Activated CD4-positive, alpha-beta T cell treated with anti-CD3 and anti-CD28 coated beads, Interleukin-2, amount 10 ng/mL, durations not matched to agents 24 days and 14 days (primary cell): ENCODE measurements at places on chromosomes 4 and X. TPM values are rescaled to one million over a fixed set of nuclear protein-coding genes. Genes with fewer than 3 reads are reported as not detected.

- DNase-seq: no peak
- no peaks in the 10 kb centered on the region for H3K4me1 ChIP-seq
- H3K27me3 ChIP-seq: no peaks in the 10 kb centered on the region
- H3K4me3 ChIP-seq: no peak overlapping the region
- no peaks in the 10 kb centered on the region for H3K36me3 ChIP-seq
- H3K27ac ChIP-seq: no peak overlapping the region
Measured at GRCh38 chr4:86302830-86303229, 57.0 kb downstream of the MAPK10 start.

- no peak for DNase-seq
- H3K4me3 ChIP-seq: peak overlapping the region; percentile 99
- H3K27ac ChIP-seq: peak overlapping the region; percentile 95
- peaks cover 1% of the 10 kb centered on the region for H3K27me3 ChIP-seq
- peaks cover 8% of the 10 kb centered on the region for H3K36me3 ChIP-seq
Measured at GRCh38 chr4:15654593-15655222, 449 bp downstream of the FBXL5 start.

DNA sequence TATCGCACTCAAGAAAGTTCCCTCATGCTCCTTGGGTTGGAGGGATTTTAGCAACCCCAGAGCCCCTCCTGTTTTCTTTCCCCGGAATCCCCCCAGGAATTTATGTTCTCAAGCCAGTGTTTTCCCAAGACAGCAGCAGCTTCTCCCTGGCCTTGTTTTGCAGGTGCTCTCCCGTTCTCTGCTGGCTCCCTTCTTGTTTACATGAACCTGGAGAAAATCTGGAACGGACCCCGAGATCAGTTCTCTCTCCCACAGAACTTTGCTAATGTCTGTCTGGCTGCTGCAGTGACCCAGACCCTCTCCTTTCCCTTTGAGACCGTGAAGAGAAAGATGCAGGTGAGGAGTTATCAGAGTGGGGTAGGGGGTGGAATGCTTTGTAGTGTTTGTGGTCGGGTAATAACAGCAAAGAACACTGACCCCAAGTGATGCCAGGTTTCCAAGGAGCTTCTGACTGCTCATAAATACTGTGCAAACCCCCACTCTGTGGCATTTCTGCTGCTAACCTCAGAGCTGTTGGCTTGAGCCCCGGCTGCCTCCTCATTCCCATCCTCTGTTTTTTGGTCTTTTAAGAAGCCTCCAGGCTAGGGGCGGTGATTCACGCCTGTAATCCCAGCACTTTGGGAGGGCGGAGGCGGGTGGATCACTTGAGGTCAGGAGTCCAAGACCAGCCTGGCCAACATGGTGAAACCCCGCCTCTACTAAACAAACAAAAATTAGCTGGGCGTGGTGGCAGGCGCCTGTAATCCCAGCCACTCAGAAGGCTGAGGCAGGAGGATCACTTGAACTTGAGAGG is 11.1 kb downstream of the SLC25A43 start:
- no peaks in the 10 kb centered on the region for H3K27me3 ChIP-seq
- H3K4me1 ChIP-seq: peaks cover 2% of the 10 kb centered on the region
- H3K4me3 ChIP-seq: no peak overlapping the region
- DNase-seq: no peak
- H3K36me3 ChIP-seq: peaks cover 11% of the 10 kb centered on the region
- H3K27ac ChIP-seq: no peak overlapping the region

DNA sequence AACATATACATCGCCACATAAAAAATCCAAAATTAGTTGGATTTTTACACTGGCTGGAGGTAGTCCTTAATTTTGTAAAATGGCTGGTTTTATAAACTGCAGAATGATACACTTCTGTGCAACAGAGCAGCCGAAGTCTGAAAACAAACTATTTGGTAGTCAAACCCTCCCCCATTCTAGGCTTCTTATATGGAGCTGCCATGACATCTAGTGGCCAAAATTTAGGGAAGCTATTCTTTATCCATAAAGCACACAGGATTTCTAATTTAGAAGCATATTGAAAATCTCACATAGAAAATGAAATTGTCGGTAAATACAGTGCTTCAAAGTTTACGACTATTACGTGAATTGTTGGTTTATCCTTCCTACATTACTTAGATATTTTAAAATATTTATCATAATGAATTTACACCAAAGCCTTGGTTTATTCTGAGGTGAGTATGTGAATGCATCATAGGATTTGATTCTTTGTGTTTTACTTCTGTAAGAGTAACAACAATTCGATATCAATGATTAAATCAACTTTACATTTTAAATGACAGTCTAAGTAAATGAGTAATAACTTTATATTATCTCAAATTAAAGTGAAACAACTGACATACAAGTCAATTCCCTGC is 113.4 kb upstream of the FAM241A start:
- H3K4me1 ChIP-seq: no peaks in the 10 kb centered on the region
- peaks cover 15% of the 10 kb centered on the region for H3K27me3 ChIP-seq
- H3K27ac ChIP-seq: no peak overlapping the region
- peak; percentile 61 for DNase-seq
- H3K36me3 ChIP-seq: no peaks in the 10 kb centered on the region
- H3K4me3 ChIP-seq: no peak overlapping the region

- H3K27ac ChIP-seq: no peak overlapping the region
- no peaks in the 10 kb centered on the region for H3K4me1 ChIP-seq
- H3K4me3 ChIP-seq: no peak overlapping the region
- H3K36me3 ChIP-seq: no peaks in the 10 kb centered on the region
- H3K27me3 ChIP-seq: no peaks in the 10 kb centered on the region
Measured at GRCh38 chr4:95431678-95432077, 117.1 kb downstream of the UNC5C start.

DNA sequence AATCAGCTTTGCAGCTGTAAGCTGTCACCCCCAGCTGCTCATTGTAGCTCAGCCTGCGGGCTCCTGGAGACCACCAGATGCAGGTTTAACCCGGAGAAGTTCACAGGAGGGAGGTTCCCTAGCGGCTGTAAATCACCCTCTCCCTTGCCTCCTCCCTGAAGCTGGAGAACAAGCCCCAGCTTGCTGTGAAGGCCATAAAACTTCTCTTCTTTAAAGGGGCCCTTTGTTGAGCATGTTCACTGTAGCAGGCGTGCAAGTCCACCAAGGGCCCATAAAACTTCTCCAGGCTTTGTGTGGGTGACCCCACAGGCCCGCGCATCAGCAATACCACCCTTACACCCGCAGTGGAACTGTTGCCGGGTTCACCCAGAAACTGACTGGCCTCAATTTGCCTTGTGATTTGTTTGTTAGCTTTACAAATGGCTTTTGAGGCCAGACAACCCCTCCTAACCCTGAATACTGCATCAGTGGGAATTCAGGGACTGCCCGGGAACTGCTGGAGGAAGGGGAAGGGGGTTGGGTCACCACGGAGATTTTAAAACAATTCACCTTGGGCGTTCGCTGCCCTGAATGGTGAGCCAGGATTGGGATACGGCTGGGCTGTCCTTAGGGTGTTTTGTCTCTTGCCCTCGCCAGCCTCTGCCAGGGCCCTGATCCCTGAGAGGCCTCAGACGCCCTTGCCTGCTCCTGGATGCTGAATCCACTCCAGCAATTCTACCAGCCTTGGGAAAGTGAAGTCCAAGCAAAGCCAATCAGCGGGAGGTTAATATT is 49.5 kb upstream of the ATP6AP2 start:
- DNase-seq: no peak
- H3K27ac ChIP-seq: no peak overlapping the region

GRCh38 chr4:95387719-95388118 is 161.1 kb downstream of the UNC5C start:
- no peaks in the 10 kb centered on the region for H3K4me1 ChIP-seq
- H3K36me3 ChIP-seq: no peaks in the 10 kb centered on the region
- no peak overlapping the region for H3K4me3 ChIP-seq
- no peak for DNase-seq

GRCh38 chr4:128471576-128471975 is 184.0 kb upstream of the PGRMC2 start:
- no peak overlapping the region for H3K27ac ChIP-seq
- H3K27me3 ChIP-seq: no peaks in the 10 kb centered on the region
- H3K4me1 ChIP-seq: no peaks in the 10 kb centered on the region
- H3K4me3 ChIP-seq: no peak overlapping the region
- no peaks in the 10 kb centered on the region for H3K36me3 ChIP-seq
- DNase-seq: no peak

GRCh38 chr4:182855877-182856276 is 61.3 kb downstream of the DCTD start:
- H3K27me3 ChIP-seq: no peaks in the 10 kb centered on the region
- no peak overlapping the region for H3K27ac ChIP-seq
- no peak for DNase-seq
- no peak overlapping the region for H3K4me3 ChIP-seq
- no peaks in the 10 kb centered on the region for H3K4me1 ChIP-seq

GRCh38 chr4:91502365-91502764 is 801.4 kb upstream of the GRID2 start:
- H3K27me3 ChIP-seq: no peaks in the 10 kb centered on the region
- no peak overlapping the region for H3K4me3 ChIP-seq
- no peaks in the 10 kb centered on the region for H3K4me1 ChIP-seq
- no peaks in the 10 kb centered on the region for H3K36me3 ChIP-seq

DNA sequence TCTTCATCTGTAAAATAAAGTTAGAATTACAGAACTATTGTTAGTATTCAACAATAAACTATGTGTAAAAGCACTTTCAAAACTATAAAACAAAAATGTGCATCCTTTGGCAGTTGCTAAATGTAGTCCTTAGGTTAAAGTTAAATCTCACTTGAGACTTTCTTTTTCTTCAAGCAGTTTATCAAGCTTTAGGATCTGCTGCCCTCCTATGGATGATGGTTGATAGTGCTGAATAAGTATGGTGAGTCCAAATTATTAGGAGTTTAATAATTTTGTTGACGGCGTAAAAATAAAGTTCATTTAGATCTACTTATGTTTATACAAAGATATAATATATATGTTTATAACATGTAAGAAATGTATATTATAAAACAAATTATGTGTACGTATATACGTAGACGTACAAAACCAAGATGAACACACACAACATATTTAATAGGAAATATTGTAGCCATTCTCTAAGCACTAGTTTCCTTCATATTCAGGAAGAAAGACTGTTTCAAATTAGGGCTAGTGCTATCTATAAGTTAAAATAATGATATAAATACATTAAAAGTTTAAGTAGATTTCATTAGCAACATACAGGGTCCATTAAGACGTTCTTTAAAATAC is 22.3 kb downstream of the UGT2A2 start:
- no peaks in the 10 kb centered on the region for H3K27me3 ChIP-seq
- no peaks in the 10 kb centered on the region for H3K4me1 ChIP-seq
- no peaks in the 10 kb centered on the region for H3K36me3 ChIP-seq
- H3K27ac ChIP-seq: no peak overlapping the region

DNA sequence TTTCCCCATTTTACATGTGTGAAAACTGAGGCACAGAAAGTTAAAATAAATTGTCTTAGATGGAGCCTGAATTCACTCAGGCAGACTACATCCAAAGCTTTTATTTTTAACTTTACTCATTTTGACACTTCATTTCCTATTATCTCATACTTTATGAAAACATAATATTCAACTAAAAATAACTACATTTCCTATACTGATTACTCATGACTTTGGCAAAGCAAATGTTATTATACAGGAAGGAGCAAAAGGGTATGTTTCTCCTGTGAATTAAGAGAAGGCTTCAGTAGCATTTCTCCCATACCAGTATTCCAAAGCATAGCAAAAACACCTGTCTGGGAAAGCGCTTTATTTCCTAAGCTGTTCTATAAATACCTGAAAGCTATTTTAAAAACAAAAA is 178.6 kb downstream of the ADAMTS3 start:
- no peak for DNase-seq
- H3K27me3 ChIP-seq: no peaks in the 10 kb centered on the region
- H3K27ac ChIP-seq: no peak overlapping the region
- no peaks in the 10 kb centered on the region for H3K4me1 ChIP-seq
- H3K4me3 ChIP-seq: no peak overlapping the region
- H3K36me3 ChIP-seq: no peaks in the 10 kb centered on the region

- H3K27me3 ChIP-seq: peaks cover 27% of the 10 kb centered on the region
- no peaks in the 10 kb centered on the region for H3K4me1 ChIP-seq
- no peak overlapping the region for H3K27ac ChIP-seq
- no peak overlapping the region for H3K4me3 ChIP-seq
Measured at GRCh38 chr4:7095611-7096155, 27.8 kb upstream of the GRPEL1 start.

- H3K36me3 ChIP-seq: no peaks in the 10 kb centered on the region
- H3K4me3 ChIP-seq: no peak overlapping the region
- DNase-seq: peak; percentile 71
Measured at GRCh38 chr4:174714393-174715211, 114.4 kb downstream of the GLRA3 start.

DNA sequence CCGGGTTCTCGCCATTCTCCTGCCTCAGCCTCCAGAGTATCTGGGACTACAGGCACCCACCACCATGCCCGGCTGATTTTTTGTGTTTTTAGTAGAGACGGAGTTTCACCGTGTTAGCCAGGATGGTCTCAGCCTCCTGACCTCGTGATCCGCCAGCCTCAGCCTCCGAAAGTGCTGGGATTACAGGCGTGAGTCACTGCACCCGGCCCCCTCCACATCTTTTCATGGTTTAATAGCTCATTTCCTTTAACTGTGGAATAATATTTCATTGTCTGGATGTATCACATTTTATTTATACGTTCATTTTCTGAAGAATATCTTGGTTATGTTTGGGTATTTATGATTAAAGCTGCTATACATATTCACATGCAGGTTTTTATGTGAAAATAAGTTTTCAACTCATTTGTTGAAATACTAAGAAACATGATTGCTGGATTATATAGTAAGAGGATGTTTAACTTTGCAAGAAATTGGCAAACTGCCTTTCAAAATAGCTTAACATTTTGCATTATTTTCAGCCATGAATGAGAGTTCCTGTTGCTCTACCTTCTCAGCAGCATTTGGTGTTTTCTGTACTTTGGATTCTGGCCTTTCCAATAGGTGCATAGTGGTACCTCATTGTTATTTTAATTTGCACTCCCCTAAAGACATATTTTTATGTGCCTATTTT is 591.9 kb downstream of the TECRL start:
- no peak overlapping the region for H3K27ac ChIP-seq
- H3K4me3 ChIP-seq: no peak overlapping the region
- no peaks in the 10 kb centered on the region for H3K27me3 ChIP-seq
- no peak for DNase-seq
- no peaks in the 10 kb centered on the region for H3K4me1 ChIP-seq
- H3K36me3 ChIP-seq: no peaks in the 10 kb centered on the region

- peaks cover 18% of the 10 kb centered on the region for H3K27me3 ChIP-seq
- DNase-seq: no peak
- no peak overlapping the region for H3K27ac ChIP-seq
Measured at GRCh38 chr4:108334031-108334430, 165.3 kb upstream of the LEF1 start.

DNA sequence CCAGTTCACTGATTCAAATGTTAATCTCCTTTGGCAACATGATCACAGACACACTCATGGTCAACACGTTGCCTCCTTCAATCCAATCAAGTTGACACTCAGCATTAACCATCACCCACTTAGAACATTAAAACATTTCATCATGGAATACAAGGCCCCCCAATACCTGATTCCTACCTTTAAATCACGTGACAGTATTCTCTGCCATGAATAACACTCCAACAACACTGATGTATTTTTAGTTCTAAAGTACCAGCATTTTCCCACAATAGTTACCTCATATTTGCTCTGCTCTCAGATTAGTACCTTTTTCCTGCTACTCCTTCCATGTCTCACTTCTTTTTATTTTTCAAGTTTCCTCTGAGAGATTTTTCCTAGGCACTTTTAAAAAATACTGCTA is 19.6 kb downstream of the IL13RA2 start:
- H3K27me3 ChIP-seq: no peaks in the 10 kb centered on the region
- no peaks in the 10 kb centered on the region for H3K36me3 ChIP-seq
- H3K4me3 ChIP-seq: no peak overlapping the region
- H3K27ac ChIP-seq: no peak overlapping the region

Gene FGFBP1
- total RNA-seq: not detected in 2 replicates

Gene CLCN4
- not detected in 2 replicates for total RNA-seq

Gene GLOD5
- total RNA-seq: not detected in 2 replicates

Gene GNL3L
- total RNA-seq: 78.4 and 78.8 TPM in 2 replicates

Gene IL1RAPL2
- total RNA-seq: not detected in 2 replicates
